Amniotic stem cell (primary cell): ENCODE measurements at places on chromosomes 11 and 22.

- DNase-seq: no peak
These were observed 53.4 kb upstream of the SPATA19 start for GRCh38 chr11:133898770-133899115.

DNA sequence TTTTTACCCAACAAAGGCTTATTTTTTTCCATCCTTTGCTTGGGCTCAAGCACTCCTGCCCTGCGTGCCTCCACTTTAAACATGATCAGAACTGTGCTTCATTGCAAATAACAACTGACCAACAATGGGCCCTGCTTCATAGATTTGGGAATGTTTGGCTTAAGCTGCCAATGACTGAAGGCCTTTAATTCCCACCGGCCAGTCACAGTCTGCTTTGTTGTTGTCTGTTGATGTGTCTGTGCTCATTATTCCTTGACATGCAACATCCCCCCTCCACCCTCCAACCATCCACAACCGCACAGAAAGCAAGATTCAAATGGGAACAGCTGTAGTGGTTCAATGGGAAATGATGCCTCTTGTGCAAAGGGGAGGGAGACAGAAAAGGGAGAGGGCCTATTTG, 23.0 kb downstream of the PAX6 start:
- no peak for DNase-seq

GRCh38 chr22:38729946-38730345, 24.2 kb downstream of the GTPBP1 start:
- no peak for DNase-seq

GRCh38 chr11:96222102-96222501, 120.9 kb downstream of the MAML2 start:
- DNase-seq: no peak

DNA sequence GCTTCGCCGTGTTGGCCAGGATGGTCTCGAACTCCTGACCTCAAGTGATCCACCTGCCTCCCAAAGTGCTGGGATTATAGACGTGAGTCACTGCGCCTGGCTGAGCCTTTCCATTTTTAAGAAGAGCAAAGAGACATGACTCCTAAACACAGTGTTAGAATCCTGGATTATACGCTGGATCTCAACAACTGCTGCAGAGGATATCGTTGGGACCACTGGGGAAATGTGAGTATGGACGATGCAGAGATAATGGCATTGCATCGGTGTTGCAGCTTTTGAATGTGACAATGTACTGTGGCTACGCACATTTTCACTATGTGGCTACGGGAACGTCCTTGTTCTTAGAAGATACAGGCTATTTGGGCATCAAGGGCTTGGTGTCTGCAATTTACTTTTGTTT, 6.2 kb downstream of the MRGPRF start:
- no peak for DNase-seq

DNA sequence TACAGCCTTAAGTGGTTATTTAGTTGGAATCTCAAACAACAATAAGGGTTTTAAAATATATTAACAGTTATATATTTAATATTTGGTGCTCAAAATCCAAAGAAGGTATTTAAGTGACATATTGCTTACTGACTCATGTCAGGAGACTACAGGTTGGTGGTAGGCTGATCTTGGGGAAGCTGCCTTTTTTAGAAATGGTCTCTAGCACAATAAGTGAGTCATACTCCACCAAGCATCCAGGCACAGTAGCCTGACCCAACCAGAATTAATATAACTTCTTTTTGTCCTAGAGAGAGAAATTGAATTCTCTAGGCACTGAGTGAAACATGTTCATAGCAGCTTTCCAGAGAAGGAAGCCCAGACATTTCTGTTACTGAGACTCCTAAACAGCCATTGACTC, 868.5 kb upstream of the TENM4 start:
- DNase-seq: no peak

GRCh38 chr11:75820645-75821044, 5.6 kb downstream of the UVRAG start:
- no peak for DNase-seq
